Regular cardiac myocyte (primary cell): ENCODE measurements at places on chromosomes 2 and 18. TPM values are rescaled to one million over a fixed set of nuclear protein-coding genes. Genes with fewer than 3 reads are reported as not detected.

CRYGC gene
- not detected in 2 replicates for total RNA-seq

SCTR gene
- total RNA-seq = not detected in 2 replicates

CFAP221 gene
- total RNA-seq = under 0.01 TPM in 2 replicates

REG1A gene
- not detected in 2 replicates for total RNA-seq

MAP2 gene
- total RNA-seq = 5.1 and 5.2 TPM in 2 replicates

FOXI3 gene
- total RNA-seq = not detected in 2 replicates

RAB17 gene
- 0.19 and 0.56 TPM in 2 replicates for total RNA-seq

C2orf15 gene
- 0.19 and 0.28 TPM in 2 replicates for total RNA-seq

KHK gene
- 0.56 and 0.96 TPM in 2 replicates for total RNA-seq

ARHGEF4 gene
- total RNA-seq = 0.58 and 4.5 TPM in 2 replicates

SLC4A5 gene
- under 0.01 TPM in 1 of 2 replicates, not detected in the other for total RNA-seq

NT5DC4 gene
- not detected in 2 replicates for total RNA-seq

PROM2 gene
- under 0.01 and 0.28 TPM in 2 replicates for total RNA-seq

SIGLEC15 gene
- total RNA-seq = 1.7 and 6.3 TPM in 2 replicates

ST6GAL2 gene
- total RNA-seq = under 0.01 TPM in 2 replicates

RGPD5 gene
- total RNA-seq = 14.8 and 31.3 TPM in 2 replicates

AQP4 gene
- total RNA-seq = under 0.01 TPM in 1 of 2 replicates, not detected in the other

KCTD1 gene
- total RNA-seq = 9.0 and 11.9 TPM in 2 replicates

ZNF385B gene
- total RNA-seq = not detected in 2 replicates

DNAH6 gene
- total RNA-seq = under 0.01 TPM in 2 replicates

ADRA2B gene
- 2.0 TPM in 1 of 2 replicates, not detected in the other for total RNA-seq

STARD6 gene
- total RNA-seq = 0.28 TPM in 1 of 2 replicates, not detected in the other

YPEL5 gene
- 54.3 and 117 TPM in 2 replicates for total RNA-seq

CCDC141 gene
- 0.19 and 0.56 TPM in 2 replicates for total RNA-seq

DLX1 gene
- total RNA-seq = under 0.01 and 2.1 TPM in 2 replicates

CCDC178 gene
- total RNA-seq = 0.28 and 0.38 TPM in 2 replicates

LIMS2 gene
- 2.7 and 4.8 TPM in 2 replicates for total RNA-seq

ESPNL gene
- total RNA-seq = 0.58 and 5.4 TPM in 2 replicates

EML6 gene
- 0.58 and 1.1 TPM in 2 replicates for total RNA-seq
